Endodermal cell (in vitro differentiated cells): ENCODE measurements at places on chromosomes 11 and 22. TPM values are rescaled to one million over a fixed set of nuclear protein-coding genes. Genes with fewer than 3 reads are reported as not detected.

GRCh38 chr11:35035894-35036408, 103.0 kb upstream of the CD44 start:
- DNase-seq: no peak
- H3K27ac ChIP-seq: no peak overlapping the region
- H3K4me1 ChIP-seq: peaks cover 5% of the 10 kb centered on the region
- H3K36me3 ChIP-seq: no peaks in the 10 kb centered on the region

The FAT3 gene
- 11.6 to 14.3 TPM (median 13.9 TPM) in 3 replicates for total RNA-seq

- no peak overlapping the region for H3K27ac ChIP-seq
- peaks cover 6% of the 10 kb centered on the region for H3K27me3 ChIP-seq
- DNase-seq: no peak
- H3K4me3 ChIP-seq: no peak overlapping the region
Measured at GRCh38 chr11:33835143-33835878, 56.6 kb downstream of the LMO2 start.

DNA sequence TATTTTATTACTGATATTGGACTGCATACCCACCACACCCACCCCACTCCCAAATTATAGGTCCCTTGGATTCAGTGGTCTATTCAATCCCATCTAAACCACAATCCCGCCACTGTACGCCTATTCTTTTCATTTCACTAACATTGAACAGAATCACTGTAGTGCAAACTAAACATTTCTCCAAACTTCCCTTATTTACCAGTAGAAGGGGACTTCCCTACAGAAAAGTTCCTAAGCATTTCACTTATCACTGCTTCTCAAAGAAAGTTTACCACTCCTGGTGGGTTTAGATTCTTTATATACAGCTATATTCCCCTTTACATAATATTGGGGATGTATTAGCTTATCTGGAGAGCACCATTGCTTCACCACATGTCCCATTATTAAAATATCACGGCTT, 29.3 kb downstream of the OR8B12 start:
- no peaks in the 10 kb centered on the region for H3K36me3 ChIP-seq
- H3K27me3 ChIP-seq: no peaks in the 10 kb centered on the region
- H3K27ac ChIP-seq: no peak overlapping the region
- H3K4me1 ChIP-seq: no peaks in the 10 kb centered on the region

- no peaks in the 10 kb centered on the region for H3K36me3 ChIP-seq
- peak overlapping the region; percentile 13 for H3K4me3 ChIP-seq
- H3K4me1 ChIP-seq: peaks cover 8% of the 10 kb centered on the region
- H3K27ac ChIP-seq: no peak overlapping the region
Measured at GRCh38 chr11:59427068-59427382, 812 bp upstream of the OR5A2 start.

DNA sequence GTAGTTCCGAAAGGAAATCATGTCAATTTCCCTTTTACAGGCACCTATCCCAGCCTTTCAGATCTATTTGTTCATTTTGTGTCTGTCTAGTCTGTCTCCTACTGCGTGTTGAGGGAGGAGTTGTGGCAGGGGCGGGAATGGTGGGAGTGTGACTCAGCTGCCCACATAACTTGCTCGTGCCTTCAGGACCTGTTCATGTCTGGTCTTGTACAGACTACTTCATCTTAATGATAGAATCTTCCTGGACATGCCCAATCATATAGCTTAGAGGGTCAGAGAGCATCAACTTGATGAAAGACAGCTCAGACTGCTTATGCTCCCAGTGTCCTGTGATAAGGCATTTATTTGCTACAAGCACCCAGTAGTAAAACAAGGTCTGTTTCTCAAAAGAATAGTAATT, 61.0 kb upstream of the BIRC3 start:
- no peak overlapping the region for H3K27ac ChIP-seq
- H3K4me1 ChIP-seq: no peaks in the 10 kb centered on the region
- no peaks in the 10 kb centered on the region for H3K36me3 ChIP-seq
- DNase-seq: no peak
- H3K27me3 ChIP-seq: peaks cover 42% of the 10 kb centered on the region

The CHST1 gene
- total RNA-seq: 0.95 and 1.3 TPM in 2 replicates

- peaks cover 6% of the 10 kb centered on the region for H3K27me3 ChIP-seq
- H3K27ac ChIP-seq: no peak overlapping the region
- H3K4me1 ChIP-seq: no peaks in the 10 kb centered on the region
- H3K4me3 ChIP-seq: no peak overlapping the region
- DNase-seq: no peak
Measured at GRCh38 chr11:86760577-86760976, 39.8 kb upstream of the PRSS23 start.

DNA sequence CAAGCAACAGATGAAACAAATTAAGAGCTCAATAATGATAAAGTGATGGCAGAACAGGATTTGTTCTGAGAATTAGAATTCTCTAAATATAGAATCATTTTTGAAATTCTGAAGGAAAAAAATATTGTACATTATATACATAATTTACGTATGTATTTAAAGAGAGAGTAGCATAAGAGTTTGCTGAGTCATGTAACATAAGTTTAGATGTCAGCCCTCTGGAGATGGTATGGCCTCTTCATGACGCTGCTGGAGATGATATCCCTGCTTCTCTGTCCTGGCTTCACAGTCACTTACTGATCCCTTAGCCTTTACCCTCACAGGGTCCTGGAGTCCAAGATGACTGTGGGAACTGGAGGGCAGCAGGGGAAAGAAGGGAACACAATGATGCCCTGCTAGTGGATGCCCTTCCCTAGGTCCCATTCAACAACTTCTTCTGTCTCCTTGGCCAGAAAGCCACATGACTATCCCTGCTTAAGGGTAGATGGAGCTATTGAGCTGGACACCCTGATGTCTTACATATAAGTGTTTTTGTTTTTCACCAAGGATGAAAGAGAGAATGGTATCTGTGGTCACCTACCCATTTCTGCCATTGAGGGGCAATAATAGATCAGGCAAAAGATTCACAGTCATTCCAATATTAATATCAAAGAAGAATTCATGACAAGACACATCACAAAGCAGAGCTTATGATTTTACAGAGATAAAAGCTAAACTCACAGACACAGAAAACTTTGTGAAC, 753.1 kb downstream of the TBC1D22A start:
- no peaks in the 10 kb centered on the region for H3K36me3 ChIP-seq
- no peak overlapping the region for H3K4me3 ChIP-seq
- H3K27ac ChIP-seq: no peak overlapping the region
- H3K4me1 ChIP-seq: no peaks in the 10 kb centered on the region

DNA sequence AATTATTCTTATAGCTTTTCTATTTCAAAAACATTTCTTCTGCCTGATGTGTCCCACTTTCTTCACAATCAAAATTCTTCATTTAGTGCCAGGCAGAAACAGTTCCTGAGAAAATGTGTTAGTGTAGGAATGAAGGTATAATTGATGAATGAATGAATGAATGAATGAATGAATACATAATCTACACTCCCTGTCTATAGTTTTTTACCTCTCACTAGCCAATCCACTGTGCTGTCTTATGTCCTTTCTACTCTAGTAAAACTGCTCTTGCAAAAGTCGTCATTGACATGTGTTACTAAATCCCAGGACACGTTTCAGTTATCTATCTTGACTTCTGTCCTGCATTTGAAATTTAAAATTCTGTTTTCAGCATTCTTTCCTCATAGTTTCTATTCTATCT, 42.9 kb downstream of the CHORDC1 start:
- no peak for DNase-seq
- H3K36me3 ChIP-seq: no peaks in the 10 kb centered on the region
- peaks cover 11% of the 10 kb centered on the region for H3K4me1 ChIP-seq
- H3K27me3 ChIP-seq: no peaks in the 10 kb centered on the region

The ANKK1 gene
- total RNA-seq: not detected in 3 replicates

The NADSYN1 gene
- 51.9 to 127 TPM (median 60.1 TPM) in 3 replicates for total RNA-seq

- H3K27ac ChIP-seq: peak overlapping the region; percentile 94
- no peaks in the 10 kb centered on the region for H3K27me3 ChIP-seq
- no peaks in the 10 kb centered on the region for H3K4me1 ChIP-seq
- no peak for DNase-seq
- H3K36me3 ChIP-seq: no peaks in the 10 kb centered on the region
Measured at GRCh38 chr22:29883775-29884097, 762 bp downstream of the MTMR3 start.

DNA sequence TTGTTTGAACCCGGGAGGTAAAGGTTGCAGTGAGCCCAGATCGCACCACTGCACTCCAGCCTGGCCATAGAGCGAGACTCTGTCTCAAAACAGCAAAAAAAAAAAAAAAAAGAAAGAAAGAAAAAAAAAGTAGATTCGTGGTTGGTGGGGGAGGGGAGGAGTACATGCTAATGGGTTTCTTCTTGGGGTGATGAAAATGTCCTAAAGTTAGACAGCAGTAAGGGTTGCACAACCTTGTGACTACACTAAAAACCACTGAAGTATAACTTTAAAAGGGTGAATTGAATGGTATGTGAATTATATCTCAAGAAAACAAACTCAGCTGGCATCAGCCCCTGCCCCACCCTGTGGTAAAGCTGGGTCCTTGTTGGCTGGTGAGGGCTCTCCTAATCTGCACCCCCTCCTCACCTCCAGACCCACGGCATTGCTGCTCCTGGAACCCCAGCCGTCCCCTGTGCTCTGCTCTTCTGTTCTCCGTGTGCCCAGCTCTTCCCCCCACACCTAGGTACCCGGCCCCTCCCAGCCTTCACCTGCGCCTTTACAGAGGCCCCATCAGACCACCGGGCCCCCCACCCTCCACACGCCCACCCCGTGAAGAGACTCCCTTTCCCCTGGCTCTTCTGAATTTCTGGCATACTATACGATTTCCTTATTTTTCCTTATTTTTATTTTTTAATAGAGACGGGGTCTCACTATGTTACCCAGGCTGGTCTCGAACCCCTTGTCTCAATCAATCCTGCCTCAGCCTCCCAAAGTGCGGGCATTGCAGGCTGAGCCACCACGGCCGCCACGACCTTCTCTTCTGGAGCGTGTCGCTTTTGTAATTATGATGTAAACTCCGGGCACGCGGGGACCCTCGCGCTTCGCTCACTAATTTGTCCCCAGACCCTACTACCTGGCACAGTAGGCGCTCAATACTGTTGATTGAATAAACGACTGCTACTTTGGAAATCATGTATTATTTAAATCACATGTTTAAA, 924 bp upstream of the FADD start:
- peak overlapping the region; percentile 95 for H3K4me3 ChIP-seq
- H3K27ac ChIP-seq: no peak overlapping the region
- peaks cover 23% of the 10 kb centered on the region for H3K36me3 ChIP-seq
- no peaks in the 10 kb centered on the region for H3K27me3 ChIP-seq

- peaks cover 4% of the 10 kb centered on the region for H3K36me3 ChIP-seq
- H3K4me1 ChIP-seq: peaks cover 12% of the 10 kb centered on the region
- no peak for DNase-seq
- H3K27ac ChIP-seq: no peak overlapping the region
- no peaks in the 10 kb centered on the region for H3K27me3 ChIP-seq
Measured at GRCh38 chr11:96330511-96330859, 12.5 kb downstream of the MAML2 start.

The FGF4 gene
- total RNA-seq: 3.5 TPM in 2 replicates

The WNT7B gene
- not detected in 2 replicates for total RNA-seq

The NNMT gene
- total RNA-seq: not detected in 3 replicates

DNA sequence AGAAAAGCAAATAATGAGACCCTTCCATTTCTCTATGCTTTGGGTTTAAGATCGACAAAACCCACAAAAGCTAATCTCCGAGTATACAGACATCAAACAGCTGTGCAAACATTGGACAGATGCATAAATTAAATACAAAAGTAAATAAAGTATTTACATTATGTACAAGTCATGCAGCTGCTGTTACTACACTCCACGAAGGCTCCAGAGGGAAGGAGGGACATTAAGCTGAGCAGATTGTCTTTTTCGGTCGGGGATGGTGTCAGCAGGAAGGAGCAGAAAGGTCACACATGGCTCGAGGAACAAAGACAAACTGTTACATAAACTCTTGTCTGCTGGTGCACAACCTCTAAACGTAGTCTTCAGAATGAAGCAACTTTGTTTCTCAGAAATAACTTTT, 88.8 kb upstream of the BARX2 start:
- H3K4me1 ChIP-seq: peaks cover 19% of the 10 kb centered on the region
- no peaks in the 10 kb centered on the region for H3K27me3 ChIP-seq
- H3K4me3 ChIP-seq: no peak overlapping the region
- no peak overlapping the region for H3K27ac ChIP-seq
- no peak for DNase-seq

DNA sequence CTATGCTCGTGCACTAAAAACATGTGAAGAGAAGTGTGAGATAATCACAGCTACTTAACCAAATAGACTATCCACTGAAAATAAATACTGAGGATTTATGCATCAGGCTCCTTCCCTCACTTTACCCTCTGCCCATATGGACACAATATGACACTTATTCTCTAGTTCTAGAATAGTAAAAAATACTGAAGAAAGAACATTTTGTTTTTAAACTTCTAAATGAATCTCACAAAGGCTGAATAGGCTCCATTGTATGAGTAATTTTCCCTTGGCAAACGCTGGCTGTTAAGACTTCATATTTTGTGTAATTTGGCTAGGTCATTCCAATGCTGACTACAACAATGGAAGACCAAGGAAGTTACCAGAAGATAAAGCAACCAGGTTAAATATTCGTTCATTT, 9.9 kb downstream of the HPS5 start:
- no peaks in the 10 kb centered on the region for H3K4me1 ChIP-seq
- peaks cover 62% of the 10 kb centered on the region for H3K36me3 ChIP-seq
- no peak for DNase-seq
- H3K27ac ChIP-seq: no peak overlapping the region

DNA sequence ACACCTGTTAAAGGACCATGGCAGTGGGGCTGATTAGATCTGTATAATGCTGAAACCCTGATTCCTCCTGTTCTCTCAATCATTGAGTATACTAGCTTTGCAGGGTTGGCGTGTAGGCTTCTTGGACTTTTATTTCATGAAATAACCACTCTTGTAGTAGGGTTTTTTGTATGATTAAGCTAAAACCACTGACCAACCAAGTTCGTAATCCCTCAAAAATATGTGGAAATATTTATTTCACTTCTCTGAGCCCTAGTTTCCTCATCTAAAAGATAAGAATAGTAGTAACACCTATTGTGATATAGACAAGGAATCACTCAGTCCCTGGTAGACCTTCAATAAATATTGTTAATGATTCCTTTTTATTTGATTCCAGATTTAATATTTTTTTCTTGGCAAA, 4.2 kb downstream of the API5 start:
- H3K27ac ChIP-seq: no peak overlapping the region
- peaks cover 4% of the 10 kb centered on the region for H3K4me1 ChIP-seq
- H3K27me3 ChIP-seq: no peaks in the 10 kb centered on the region
- no peak for DNase-seq
- peak overlapping the region; percentile 50 for H3K4me3 ChIP-seq
- H3K36me3 ChIP-seq: peaks cover 45% of the 10 kb centered on the region

The APLNR gene
- 3.5 and 4.2 TPM in 2 replicates for total RNA-seq

- no peaks in the 10 kb centered on the region for H3K36me3 ChIP-seq
- H3K27ac ChIP-seq: no peak overlapping the region
- H3K4me1 ChIP-seq: no peaks in the 10 kb centered on the region
- H3K4me3 ChIP-seq: no peak overlapping the region
- no peaks in the 10 kb centered on the region for H3K27me3 ChIP-seq
Measured at GRCh38 chr11:130694488-130695045, 221.7 kb downstream of the SNX19 start.

DNA sequence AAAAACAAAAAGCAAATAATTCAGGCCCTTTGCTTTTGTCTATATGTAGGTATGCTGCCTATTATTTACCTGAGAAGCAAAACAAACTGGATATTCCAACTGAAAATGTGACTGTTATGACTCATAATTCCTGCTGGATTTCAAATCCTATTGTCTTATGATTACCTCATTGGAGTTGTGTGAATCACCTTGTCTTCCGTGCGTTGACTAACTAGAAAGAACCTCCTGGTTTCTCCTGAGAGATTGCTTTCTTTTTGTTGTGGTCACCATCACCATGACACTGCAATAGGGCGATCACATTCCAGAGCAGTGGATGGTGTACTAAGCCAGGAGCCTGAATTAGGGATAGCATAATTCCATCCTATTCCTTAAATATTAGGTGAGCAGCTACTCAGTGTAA, 23.0 kb upstream of the EXPH5 start:
- no peak overlapping the region for H3K4me3 ChIP-seq
- no peaks in the 10 kb centered on the region for H3K27me3 ChIP-seq
- no peaks in the 10 kb centered on the region for H3K4me1 ChIP-seq
- H3K36me3 ChIP-seq: no peaks in the 10 kb centered on the region
- DNase-seq: no peak
- no peak overlapping the region for H3K27ac ChIP-seq
